ENCODE measurements at places on chromosomes 3 and 15. TPM values are rescaled to one million over a fixed set of nuclear protein-coding genes. Genes with fewer than 3 reads are reported as not detected.

GRCh38 chr3:188627652-188628051 lies 473.7 kb downstream of the LPP start:
- H3K4me3 ChIP-seq: no peak overlapping the region
- no peak overlapping the region for H3K27ac ChIP-seq
- H3K36me3 ChIP-seq: peaks cover 7% of the 10 kb centered on the region
- H3K4me1 ChIP-seq: peaks cover 3% of the 10 kb centered on the region

DNA sequence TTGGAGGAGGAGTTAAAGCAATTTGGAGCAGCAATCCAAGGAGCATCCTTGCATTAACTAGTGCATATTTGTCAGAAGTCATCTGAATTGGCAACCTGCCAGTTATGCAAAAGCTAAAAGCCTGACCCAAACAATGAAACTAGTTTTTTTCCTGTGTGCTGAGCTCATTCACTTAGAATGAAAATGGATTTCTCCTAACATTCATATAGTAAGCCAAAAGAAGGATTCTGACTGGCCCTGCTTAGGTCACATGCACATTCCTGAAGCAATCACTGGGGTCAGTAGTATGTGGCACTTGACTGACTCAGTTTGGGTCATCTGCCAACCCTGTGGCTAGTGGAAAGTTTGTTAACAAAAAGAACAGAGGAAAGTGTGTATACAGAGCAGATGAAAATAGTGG lies 30.5 kb downstream of the OXSM start:
- no peaks in the 10 kb centered on the region for H3K36me3 ChIP-seq
- no peaks in the 10 kb centered on the region for H3K4me1 ChIP-seq
- peaks cover 10% of the 10 kb centered on the region for H3K27me3 ChIP-seq
- DNase-seq: no peak
- no peak overlapping the region for H3K27ac ChIP-seq
- no peak overlapping the region for H3K4me3 ChIP-seq

- H3K4me3 ChIP-seq: no peak overlapping the region
- no peaks in the 10 kb centered on the region for H3K4me1 ChIP-seq
- H3K27me3 ChIP-seq: no peaks in the 10 kb centered on the region
- no peaks in the 10 kb centered on the region for H3K36me3 ChIP-seq
- H3K27ac ChIP-seq: no peak overlapping the region
Measured at GRCh38 chr3:191119415-191120295, 79.4 kb upstream of the OSTN start.

Gene KLHL40
- not detected for polyA plus RNA-seq

Gene CILP
- not detected for polyA plus RNA-seq

DNA sequence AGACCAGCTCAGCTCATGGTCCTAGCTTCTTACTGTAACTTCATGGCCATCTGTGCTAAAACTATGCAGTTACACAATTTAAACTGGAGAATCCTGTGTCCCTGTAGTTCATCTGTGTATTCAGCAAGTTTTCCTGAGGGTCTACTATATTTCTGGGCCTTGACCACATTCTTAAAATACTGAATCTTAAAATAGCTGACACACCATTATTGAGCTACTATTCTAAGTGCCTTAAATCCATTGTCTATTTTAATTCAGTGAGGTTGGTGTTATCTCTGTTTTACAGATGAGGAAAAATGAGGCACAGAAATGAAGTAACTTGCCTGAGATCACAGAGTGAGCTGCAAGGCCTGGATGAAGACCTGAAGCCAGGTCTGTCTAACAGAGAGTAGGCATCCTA lies 22.0 kb downstream of the MYLK start:
- no peaks in the 10 kb centered on the region for H3K4me1 ChIP-seq
- no peak overlapping the region for H3K27ac ChIP-seq
- no peak overlapping the region for H3K4me3 ChIP-seq
- DNase-seq: no peak
- H3K36me3 ChIP-seq: no peaks in the 10 kb centered on the region

GRCh38 chr3:21043139-21043538 lies 707.9 kb downstream of the ZNF385D start:
- H3K4me1 ChIP-seq: no peaks in the 10 kb centered on the region
- H3K36me3 ChIP-seq: no peaks in the 10 kb centered on the region
- DNase-seq: no peak

DNA sequence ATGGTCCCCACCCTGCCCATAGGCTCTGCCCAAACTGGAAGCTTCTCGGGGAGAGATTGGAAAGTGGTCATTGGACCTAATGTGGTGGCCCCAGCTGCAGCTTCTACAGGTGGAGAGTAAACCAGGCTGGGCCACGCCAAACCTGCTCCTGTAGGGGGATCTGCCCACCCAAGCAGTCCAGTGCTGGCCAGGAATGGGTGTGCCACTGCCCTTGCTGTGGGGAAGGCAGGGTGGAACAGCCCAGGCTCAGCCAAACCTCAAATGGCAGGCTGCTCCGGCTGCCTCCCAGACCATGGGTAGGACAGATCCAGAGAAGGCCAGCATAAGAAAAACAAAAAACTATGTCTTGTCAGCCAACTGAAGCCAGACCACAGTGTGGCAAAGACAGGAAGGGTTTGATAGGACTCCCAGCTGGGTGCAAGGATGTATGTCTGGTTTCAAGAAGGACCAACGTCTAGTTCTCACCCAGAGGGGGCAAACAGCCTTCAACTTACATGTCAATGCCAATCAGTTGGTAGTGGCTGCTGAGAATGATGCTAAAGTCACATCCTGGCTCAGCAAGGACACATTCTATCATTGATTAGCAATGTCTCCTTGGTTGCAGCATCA lies 267.3 kb downstream of the UACA start:
- H3K4me3 ChIP-seq: no peak overlapping the region
- peaks cover 66% of the 10 kb centered on the region for H3K4me1 ChIP-seq
- H3K27me3 ChIP-seq: peaks cover 9% of the 10 kb centered on the region
- no peak overlapping the region for H3K27ac ChIP-seq

DNA sequence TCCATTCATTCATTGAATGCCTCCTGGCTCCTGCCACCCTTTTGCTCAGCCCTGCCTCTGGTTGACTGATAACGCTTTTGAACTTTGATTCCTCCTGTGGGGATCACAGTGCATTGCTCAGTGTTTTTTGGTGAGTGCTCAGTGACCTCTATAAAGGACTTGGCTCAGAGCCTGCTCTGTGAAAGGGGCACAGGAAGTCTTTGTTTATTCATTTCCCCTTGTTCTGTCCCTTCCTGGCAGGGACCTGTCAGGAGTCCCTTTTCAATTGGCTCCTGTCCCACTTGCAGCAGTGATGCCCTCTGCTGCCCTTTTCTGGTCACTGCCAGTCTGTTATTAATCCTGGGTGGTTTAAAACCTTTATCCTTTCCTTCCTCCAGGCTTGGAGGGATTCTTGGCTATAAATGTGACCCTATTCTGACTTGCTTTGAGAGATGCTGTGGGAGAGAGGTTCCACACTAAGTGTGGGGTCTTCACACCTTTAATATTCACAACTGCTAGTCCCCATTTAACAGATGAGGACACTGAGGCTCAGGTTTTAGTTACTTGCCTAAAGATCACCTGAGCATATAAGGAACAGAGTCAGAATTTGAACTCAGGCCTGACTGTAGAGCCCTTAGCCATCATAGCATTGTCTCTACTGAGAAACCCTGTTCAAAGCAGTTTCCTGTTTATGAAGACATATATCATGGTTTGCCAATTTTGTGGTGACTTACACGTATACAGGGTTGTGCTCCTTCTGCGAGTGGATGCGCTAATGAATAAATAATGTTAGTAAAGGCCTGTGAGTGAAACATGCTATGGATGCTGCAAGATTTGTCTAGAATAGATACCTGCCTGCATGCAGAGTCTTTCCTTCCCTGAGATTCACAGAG lies 23.2 kb upstream of the TATDN2 start:
- H3K4me1 ChIP-seq: peaks cover 33% of the 10 kb centered on the region
- no peaks in the 10 kb centered on the region for H3K27me3 ChIP-seq
- peak overlapping the region; percentile 57 for H3K4me3 ChIP-seq
- H3K36me3 ChIP-seq: peaks cover 1% of the 10 kb centered on the region
- peak; percentile 62 for DNase-seq
- peak overlapping the region; percentile 95 for H3K27ac ChIP-seq

- H3K27me3 ChIP-seq: peaks cover 15% of the 10 kb centered on the region
- H3K27ac ChIP-seq: no peak overlapping the region
- H3K4me3 ChIP-seq: no peak overlapping the region
- no peaks in the 10 kb centered on the region for H3K4me1 ChIP-seq
- H3K36me3 ChIP-seq: no peaks in the 10 kb centered on the region
Measured at GRCh38 chr3:65595222-65596028, 443.3 kb downstream of the MAGI1 start.

Gene PDCD10
- polyA plus RNA-seq: 85.6 TPM

DNA sequence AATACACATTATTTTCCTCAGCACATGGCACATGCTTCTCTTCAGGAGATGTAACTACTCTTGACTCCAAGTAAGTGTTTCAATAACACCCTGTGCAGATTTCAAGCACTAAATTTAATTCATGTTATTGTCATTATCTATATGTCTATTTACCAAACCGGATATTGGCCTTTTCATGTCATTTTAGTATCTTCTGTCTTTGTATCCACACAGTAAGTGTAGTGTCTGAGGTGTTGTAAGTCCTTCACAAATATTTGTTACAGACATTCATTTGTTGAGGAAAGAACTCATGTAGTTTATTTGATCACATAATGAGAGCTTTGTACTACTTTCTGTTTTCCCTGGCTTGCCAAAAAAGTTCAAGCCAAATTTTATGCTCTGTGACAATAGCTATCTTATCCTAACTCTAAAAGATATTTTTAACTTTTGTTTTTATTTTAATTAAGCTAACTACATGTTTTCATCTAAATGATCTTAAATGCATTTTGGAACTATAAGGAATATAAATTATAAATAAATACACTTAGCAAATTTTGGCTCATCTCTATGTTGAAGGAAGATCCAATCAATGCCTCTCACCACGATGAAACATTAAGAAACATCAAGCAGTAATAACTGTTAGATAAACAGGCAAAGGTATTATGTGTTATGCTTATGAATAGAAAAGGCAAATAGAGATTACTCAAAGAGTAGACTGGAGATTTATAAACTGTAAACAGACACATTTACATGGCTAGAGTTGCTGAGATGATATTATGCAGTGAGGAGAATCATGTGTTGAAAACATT lies 48.3 kb downstream of the SPTSSB start:
- H3K4me3 ChIP-seq: no peak overlapping the region
- H3K4me1 ChIP-seq: no peaks in the 10 kb centered on the region
- DNase-seq: no peak
- no peak overlapping the region for H3K27ac ChIP-seq
- peaks cover 9% of the 10 kb centered on the region for H3K36me3 ChIP-seq
- H3K27me3 ChIP-seq: peaks cover 13% of the 10 kb centered on the region

Gene PIK3R4
- 17.1 TPM for polyA plus RNA-seq

- H3K4me3 ChIP-seq: no peak overlapping the region
- no peak overlapping the region for H3K27ac ChIP-seq
- no peaks in the 10 kb centered on the region for H3K36me3 ChIP-seq
- no peak for DNase-seq
- no peaks in the 10 kb centered on the region for H3K4me1 ChIP-seq
Measured at GRCh38 chr3:103195216-103195615, 760.4 kb downstream of the ZPLD1 start.

GRCh38 chr3:67384760-67385397 lies 269.5 kb downstream of the SUCLG2 start:
- H3K27ac ChIP-seq: peak overlapping the region; percentile 15
- no peak for DNase-seq
- no peaks in the 10 kb centered on the region for H3K27me3 ChIP-seq
- peaks cover 10% of the 10 kb centered on the region for H3K4me1 ChIP-seq
- H3K36me3 ChIP-seq: peaks cover 24% of the 10 kb centered on the region
- no peak overlapping the region for H3K4me3 ChIP-seq

Gene KNSTRN
- polyA plus RNA-seq: 3.8 TPM

- no peak overlapping the region for H3K27ac ChIP-seq
- no peaks in the 10 kb centered on the region for H3K36me3 ChIP-seq
- peaks cover 24% of the 10 kb centered on the region for H3K27me3 ChIP-seq
- peak overlapping the region; percentile 55 for H3K4me3 ChIP-seq
Measured at GRCh38 chr3:127448161-127448561, 142.4 kb downstream of the TPRA1 start.

Gene TLR9
- 2.4 TPM for polyA plus RNA-seq

DNA sequence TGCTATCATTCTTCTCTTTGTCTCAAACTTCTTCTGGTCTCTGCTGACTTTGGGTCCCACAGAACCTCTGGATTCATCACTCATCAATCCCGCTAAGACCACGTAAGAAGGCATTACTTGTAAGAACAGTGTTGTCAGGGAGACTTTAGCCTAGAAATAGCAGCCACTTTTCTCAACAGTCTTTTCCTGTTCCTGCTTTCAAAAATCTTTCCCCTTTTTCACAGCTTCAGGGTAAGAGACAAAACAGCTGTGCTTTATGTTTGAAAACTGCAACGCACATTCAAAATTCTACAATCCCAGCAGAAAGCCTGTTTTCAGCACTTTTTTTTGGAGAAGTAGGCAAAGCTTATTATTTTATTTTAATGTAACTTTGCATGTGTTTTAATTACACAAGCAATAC lies 42.0 kb upstream of the FAM98B start:
- H3K27me3 ChIP-seq: peaks cover 11% of the 10 kb centered on the region
- no peaks in the 10 kb centered on the region for H3K36me3 ChIP-seq
- no peak for DNase-seq
- H3K27ac ChIP-seq: no peak overlapping the region

Gene QARS1
- polyA plus RNA-seq: 107 TPM

DNA sequence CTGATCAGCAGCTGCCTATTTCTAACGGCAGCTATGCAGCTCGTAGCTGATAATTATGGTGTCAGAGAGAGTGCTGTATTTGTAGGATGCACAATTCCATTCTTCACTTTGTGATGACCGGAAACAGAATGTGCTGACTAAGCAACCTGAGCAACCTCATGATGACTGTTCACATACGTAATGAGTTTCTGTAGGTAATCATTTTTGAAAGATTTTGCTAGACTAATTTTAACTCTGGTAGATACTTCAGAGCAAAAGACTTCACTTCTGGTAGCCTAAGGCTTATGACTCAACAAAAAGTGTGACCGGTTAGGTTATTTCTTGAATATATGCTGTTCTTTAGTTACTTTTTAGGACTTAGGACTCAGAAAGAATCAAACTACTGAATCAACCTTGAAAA lies 567.7 kb downstream of the NAALADL2 start:
- no peaks in the 10 kb centered on the region for H3K4me1 ChIP-seq
- no peak overlapping the region for H3K4me3 ChIP-seq
- no peak for DNase-seq
- H3K27ac ChIP-seq: no peak overlapping the region

GRCh38 chr3:108085810-108086350 lies 5.0 kb downstream of the CD47 start:
- no peak for DNase-seq
- H3K27ac ChIP-seq: no peak overlapping the region
- H3K36me3 ChIP-seq: peaks cover 5% of the 10 kb centered on the region
- no peaks in the 10 kb centered on the region for H3K4me1 ChIP-seq

GRCh38 chr3:30749230-30749629 lies 142.8 kb downstream of the TGFBR2 start:
- H3K4me3 ChIP-seq: no peak overlapping the region
- H3K4me1 ChIP-seq: peaks cover 5% of the 10 kb centered on the region
- H3K36me3 ChIP-seq: no peaks in the 10 kb centered on the region
- DNase-seq: no peak
